ENCODE measurements at places on chromosomes 1 and 21.
A peak's percentile ranks its signal among the peaks of the same experiment; 100 is the strongest.

- no peak for DNase-seq
These were observed 608.2 kb upstream of the ADGRL4 start for GRCh38 chr1:79614762-79615161.

GRCh38 chr1:4019606-4020331, 119.7 kb upstream of the C1orf174 start:
- no peak for DNase-seq

DNA sequence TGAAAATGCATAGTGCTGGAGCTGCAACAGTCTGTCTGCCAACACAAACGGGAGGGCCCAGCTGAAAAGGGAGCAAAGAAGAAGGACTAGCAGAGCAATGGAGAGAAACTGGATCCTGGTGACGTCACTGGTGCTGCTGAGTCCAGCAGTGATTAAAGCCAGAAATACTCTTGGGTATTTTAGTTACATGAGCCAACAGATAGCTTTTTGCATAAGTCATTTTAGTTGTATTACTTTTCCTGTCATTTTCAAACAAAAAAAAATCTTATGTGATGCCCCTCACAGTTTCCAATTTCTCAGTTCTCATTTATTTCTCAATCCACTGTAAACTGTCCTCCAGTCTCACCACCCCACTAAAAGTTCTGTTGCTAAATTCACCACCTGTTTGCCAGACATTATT, 38.7 kb upstream of the NEK7 start:
- no peak for DNase-seq

- no peak for DNase-seq
These were observed 146.4 kb downstream of the NOS1AP start for GRCh38 chr1:162215902-162216301.

DNA sequence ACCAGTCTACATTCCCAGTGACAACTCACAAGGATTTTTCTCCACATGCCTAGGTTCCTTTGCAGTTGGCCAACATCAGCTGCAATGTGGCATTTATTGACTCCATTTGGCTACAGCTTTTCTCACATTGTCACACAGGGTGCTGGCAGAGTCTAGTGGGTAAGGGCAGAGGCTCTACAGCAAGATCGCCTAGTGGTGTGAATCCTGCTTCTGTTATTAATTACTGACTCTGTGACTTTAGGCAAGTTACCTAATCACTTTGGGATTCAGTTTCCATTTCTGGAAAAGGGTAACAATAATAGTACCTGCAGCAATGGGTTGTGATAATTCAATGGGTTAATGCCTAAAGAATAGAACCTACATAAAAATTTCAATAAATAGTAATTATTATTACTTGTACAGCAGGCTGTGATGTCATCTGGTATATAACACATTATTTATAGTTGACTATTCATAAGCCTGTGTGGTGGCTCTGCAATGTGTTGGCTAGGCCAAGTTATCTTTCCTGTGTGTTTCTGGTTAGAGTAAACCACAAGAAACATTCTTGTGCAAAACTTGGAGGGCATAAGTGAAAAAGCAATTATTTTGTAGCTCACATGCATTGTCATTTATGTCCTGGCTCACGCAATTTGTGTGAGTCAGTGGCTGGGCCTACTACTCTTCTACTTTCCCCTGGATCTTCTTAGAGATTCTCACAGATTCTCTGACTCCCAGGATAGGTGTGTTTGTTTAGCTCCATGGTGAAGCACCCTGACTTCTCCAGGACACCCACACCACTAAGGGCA, 59.5 kb downstream of the PTGS2 start:
- DNase-seq = no peak

- DNase-seq = no peak
These were observed 49.0 kb downstream of the JAK1 start for GRCh38 chr1:64917328-64917861.

GRCh38 chr1:104787866-104788510, 1038.3 kb downstream of the AMY1C start:
- DNase-seq = no peak

DNA sequence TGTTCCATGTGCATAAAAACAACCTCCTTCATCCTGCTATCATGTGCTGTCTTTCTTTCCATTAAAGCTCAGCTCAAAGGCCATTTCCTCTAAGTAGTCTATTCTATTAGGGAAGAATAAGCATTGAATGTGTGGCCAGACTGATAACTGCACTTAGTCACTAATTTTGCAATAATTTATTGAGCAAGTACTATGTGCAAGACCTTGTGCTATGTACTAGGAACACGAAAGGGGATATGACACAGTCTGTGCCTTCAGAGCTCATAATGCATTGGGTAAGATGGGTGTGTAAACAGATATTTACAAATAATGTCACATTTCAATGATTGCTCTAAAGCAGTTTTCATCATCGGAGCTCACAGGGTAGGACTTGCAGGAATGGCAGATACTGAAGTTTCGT, 54.2 kb downstream of the NMNAT2 start:
- no peak for DNase-seq

DNA sequence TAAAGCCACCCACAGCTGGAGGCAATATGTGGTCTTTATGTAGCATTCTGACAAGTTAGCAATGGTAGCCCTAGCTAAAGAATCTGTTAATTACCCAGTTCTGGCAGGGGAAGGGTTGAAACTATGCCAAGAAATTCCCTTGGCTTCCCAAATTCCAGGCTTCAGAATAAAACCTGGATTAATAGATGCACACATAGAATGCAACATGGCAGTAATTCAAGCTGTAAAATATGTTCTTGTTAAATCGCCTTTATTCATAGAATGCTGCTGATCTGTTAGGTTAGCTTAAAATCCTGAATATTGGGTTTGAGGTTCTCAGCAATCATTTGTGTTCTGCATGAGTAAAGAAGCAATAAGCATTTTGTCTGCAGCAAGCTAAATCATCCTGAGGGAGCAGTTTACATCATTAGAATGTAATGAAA, 80.1 kb downstream of the ZNF326 start:
- DNase-seq = peak; percentile 60

GRCh38 chr1:219223496-219223895, 49.8 kb downstream of the LYPLAL1 start:
- no peak for DNase-seq

DNA sequence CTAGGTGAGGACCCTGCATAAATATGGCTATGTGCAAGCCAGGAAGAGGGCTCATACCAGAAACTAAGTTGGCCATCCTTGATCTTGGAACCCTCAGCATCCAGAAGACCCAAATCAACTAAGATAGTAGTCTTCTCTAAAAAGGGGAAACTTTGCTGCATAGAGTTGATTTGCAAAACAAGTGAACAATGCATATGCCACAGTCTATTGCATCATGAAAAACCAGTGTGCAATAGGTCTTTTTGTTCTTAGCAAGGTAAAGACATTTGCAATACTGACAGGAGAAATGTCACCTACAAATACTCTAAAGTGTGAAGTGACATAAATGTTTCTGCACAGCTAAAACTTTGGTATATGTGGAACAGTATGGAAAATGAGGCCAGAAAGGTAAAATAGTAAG, 2.0 kb upstream of the IFI16 start:
- no peak for DNase-seq

DNA sequence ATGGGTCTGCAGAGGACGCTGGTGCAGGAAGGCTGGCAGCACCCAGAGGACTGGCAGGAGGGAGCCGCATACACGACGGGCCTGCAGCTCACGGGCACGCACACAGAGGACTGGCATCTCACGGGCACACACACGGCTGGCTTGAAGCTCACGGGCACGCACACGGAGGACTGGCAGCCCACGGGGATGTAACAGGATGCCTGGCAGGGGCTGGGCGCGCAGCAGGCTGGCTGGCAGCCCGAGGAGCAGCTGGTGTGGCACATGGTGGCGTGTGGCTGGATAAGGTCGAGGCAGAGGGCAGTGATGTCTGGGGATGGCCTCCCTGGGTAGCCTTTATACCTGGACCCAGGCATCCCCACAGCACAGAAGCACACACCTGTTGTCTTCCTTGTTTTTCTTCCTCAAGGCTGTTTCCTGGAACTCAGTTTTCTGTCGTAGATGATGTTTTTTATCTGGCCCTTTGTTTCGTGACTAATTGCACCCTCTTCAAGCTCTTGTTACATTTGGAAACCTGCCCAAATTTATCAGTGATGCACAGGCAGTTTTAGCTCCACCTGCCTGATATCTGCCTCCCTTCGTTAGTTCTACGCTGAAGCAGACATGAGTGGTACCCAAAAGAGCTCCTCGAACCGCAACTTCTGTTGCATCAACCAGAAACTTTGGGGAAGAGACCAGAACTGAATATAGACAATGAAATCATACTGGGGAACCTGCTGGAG, at the start of gene KRTAP12-1:
TSS of gene KRTAP12-1 (minus strand) at position 303 of the 719 bp plus-strand sequence. CDS start at position 263, 40 bp downstream.
- peak; percentile 68 for DNase-seq

GRCh38 chr1:201876148-201876818, 12.4 kb upstream of the SHISA4 start:
- no peak for DNase-seq

- DNase-seq = no peak
These were observed 22.4 kb upstream of the EPS8L3 start for GRCh38 chr1:109786112-109786480.

- DNase-seq = no peak
These were observed 626 bp downstream of the DYRK3 start for GRCh38 chr1:206635978-206636345.

DNA sequence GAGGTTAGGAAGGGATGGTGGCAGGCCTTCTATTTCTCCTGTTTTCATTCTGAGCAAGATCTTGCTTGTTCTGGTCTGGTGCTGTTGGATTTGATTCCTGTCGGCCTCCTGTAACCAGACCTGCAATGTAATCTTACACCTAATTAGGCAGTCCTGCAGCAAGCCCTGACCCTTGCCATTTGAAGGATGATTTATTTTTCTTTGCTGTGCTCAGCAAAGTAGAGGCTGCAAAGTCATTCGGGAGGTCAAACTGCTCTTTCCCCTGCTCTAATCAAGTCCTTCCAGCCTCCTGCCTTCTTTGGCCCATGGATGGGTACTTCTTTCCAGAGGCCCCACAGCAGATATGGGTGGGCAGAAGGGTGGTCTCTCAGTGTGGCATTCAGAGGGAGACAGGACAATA, 417.7 kb upstream of the USP24 start:
- DNase-seq = no peak

- no peak for DNase-seq
These were observed 665.7 kb downstream of the ADGRL2 start for GRCh38 chr1:82466416-82466815.

- no peak for DNase-seq
These were observed 1.1 kb upstream of the GNG12 start for GRCh38 chr1:67834246-67834877.

GRCh38 chr1:83970114-83970513, 28.8 kb downstream of the TTLL7 start:
- DNase-seq = no peak

GRCh38 chr21:40186045-40186444, 318.8 kb downstream of the PCP4 start:
- DNase-seq = no peak

DNA sequence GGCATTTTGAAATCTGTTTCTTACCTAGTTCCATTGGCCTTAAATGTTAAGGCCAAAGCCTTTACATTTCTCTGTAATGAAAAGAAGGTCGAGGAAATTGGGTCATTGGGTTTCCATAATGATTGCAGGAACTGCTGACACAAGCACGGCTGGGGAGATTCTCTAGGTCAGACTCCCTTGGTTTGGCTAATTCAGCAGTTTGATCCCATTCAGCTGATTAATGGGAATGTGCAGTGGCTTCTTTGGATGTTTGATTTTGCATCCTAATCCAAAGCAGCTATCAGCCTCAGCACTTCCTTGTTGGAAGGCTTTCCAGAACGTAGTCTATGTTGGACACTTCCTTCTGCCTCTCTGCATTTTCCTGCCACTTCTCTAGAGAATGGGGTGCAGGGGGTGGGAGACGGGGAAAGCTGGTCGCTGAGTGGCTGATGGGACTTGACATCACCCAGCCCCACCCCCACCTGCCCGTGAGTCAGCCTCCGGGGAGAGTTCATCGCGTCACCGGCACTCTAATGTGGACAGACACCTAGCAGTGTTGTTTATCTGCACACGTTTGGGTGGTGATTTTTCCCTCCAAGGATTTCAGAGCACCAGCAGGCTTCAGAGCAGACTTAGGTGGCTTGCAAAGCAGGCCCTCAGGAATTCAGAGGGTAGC, 5.4 kb downstream of the PSEN2 start:
- no peak for DNase-seq

DNA sequence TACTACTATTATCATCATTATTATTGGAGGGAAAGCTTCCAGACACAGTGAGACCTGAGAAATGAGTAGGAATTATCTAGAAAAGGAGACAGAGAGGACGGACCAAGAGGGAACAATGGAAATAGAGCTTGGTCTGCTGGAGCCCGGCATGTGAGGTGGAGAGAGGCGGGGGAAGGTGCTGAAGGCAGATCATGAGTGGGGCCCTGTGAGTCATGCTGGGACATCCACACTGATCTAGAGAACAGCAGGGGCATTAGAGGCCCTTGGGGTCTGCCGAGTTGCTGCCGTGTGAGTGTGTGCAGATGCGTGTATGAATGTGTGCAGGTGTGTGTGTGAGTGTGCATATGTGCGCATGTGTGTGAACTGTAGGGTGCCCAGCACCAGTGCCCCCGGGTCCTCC, 65.7 kb downstream of the TMCO4 start:
- DNase-seq = no peak

- no peak for DNase-seq
These were observed 27.1 kb upstream of the SLC35A3 start for GRCh38 chr1:99942723-99943122.

DNA sequence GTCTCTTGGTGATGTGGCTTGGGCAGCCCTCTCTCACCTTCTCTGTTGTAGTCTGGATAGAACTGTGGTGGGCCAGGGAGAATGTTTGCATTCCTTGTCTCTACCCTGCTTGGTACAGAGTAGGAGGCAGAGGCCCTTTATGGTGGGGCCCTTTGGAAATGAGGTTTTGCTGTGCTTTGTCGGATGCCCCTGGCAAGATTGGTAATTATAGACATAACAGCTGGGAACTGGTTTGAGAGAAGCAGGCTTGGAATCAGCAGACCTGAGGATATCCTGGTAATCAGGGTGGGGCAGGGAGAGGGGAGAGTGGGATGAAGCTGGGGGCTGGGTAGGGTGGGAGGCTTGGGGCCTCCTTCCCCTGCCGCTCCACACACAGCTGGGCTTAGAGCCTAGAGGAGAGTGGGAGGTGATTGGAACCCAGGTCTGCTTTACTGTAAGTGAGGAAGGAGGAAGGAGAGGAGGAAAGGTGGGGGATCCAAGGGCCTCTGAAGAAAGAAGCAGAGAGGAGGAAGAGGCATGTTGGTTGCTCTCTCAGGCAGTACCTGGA, 5.0 kb downstream of the VANGL2 start:
- DNase-seq = no peak
